ENCODE measurements at places on chromosomes 11 and 22.

GRCh38 chr11:77299528-77299993, 1.9 kb downstream of the GDPD4 start:
- no peak for DNase-seq

- DNase-seq, result peak; percentile 48
These were observed 585 bp upstream of the NADSYN1 start for GRCh38 chr11:71452199-71453036.

DNA sequence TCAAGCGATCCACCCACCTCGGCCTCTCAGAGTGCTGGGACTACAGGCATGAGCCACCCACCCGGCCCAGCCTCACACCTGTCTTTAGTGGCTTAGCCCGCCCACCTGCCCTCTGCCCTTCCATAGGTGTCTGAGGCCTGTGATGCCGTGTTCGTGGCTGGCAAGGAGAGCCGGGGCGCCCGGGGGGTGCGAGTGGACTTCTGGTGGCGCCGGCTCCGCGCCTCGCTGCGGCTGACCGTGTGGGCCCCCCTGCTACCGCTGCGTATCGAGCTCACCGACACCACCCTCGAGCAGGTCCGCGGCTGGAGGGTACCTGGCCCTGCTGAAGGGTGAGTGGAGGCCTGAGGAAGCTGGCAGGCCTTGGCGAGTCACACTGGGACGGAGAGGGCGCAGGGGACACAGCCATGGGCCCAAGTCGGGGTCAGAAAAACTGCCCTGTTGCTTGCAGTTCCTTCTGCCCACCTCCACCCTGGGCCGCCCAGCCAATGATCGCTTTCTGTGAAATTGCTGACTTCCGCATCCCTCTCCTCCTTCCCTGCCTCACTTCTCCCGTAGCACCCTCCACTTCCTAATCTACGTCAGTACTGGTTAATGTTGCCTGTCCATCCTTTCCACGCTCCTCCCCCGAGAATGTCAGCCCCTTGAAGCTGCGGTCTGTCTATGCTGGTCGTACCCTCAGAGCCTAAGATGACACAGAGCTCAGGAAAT, 9.3 kb downstream of the TMEM132A start:
- no peak for DNase-seq

GRCh38 chr22:31802575-31802974, 48.8 kb downstream of the DEPDC5 start:
- DNase-seq, result no peak

- peak; percentile 60 for DNase-seq
These were observed 39.6 kb downstream of the NUMA1 start for GRCh38 chr11:72040491-72041363.

DNA sequence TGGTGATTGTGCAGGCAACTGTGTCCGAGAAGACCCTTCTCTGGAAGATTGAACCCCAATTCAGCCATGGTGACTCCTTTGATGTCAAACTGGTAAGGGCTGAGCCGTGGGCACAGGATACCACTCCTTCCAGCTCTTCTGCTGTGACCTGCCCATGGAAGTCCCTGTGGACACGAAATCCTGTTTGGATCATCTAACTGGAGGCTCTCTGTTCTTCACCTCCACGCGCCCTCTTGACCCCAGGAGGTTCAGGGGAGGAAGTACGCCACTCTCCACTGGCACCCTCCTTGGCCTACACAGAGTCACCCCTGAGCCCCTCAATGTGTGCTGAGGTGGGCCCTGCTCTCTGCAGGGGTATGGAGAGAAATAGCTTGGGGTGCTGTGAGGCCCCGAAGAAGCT, 810 bp downstream of the ISX start:
- no peak for DNase-seq

DNA sequence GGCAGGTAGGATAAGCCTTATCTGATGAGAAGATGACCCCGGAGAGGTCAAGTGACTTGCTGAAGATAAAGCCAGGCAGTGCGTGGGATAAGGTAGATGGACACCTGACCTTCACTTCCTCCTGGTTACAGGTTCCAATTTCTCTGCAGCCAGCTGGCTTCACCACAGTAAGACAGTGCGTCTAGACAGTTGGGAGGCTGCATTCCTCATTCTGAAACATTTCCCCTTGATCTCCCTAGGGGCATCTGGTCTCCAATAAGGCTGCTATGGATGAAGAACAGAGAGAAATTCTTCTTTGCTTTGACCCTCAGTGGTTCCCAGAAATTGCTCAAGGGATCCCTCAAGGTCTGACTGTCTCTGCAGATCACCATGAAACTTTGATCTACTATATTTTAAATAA, 211.3 kb downstream of the MYO18B start:
- no peak for DNase-seq

DNA sequence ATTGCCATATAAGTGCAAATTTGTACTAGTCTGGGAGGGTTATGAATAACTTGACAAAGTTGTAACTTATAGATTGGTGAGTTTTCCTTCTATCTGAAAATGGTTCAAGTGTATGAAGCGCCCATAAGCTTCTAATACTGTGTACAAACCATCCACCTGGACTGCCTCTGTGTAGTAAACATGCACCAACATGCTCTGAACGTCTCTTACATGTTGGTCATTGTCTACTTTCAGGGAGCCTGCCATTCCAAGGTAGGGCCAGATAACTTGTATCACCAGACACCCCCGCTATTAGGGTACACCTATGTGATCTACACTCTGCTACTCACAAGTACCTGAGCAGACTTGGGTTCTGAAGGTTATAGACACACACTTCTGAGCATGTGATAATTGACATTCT, 735.5 kb upstream of the API5 start:
- DNase-seq, result no peak

GRCh38 chr11:114321621-114322257, 25.5 kb downstream of the NNMT start:
- no peak for DNase-seq

DNA sequence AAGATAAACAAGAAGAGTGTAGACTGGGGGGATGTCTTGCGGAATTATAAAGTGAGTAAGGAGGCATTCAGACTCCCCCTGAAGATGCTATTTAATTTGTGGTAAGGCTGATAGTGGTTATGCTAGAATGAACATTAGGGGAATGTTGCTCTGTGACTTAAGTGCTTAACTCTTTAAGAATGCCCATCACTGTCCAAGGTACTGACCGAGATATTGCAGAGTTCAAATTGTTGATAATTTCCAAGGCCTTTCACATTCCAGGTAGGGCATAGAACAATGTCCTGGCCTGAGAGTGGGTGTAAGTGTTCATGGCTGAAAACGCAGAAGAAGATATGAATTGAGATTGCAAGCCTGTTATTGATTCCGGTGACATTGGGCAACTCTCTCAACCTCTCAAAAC, 90.3 kb upstream of the SEZ6L start:
- no peak for DNase-seq

GRCh38 chr22:31495343-31495742, 993 bp upstream of the SFI1 start:
- DNase-seq, result no peak

GRCh38 chr11:117724104-117724503, 72.9 kb downstream of the DSCAML1 start:
- no peak for DNase-seq

DNA sequence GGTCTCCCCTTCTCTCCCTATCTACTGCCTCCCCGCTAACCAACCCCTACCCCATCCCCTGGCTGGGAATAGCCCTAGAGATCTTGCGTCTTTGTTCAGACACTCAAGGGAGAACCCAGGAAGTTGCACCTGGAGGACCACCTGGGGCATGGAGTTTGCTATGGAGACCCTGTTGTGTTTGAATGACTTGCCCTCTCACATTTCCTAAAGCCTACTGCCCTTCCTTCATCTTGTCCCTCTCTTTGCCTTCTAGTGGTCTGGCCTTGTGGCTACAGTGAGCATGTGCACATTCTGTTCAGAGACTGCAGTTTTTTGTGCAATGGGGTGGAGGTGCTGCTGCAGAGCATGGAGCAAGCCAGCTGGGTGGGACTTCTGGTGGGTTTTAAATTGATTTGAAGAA, 42.5 kb downstream of the ZNRF3 start:
- no peak for DNase-seq

GRCh38 chr11:69140635-69141034, 15.1 kb upstream of the SMIM38 start:
- no peak for DNase-seq

- no peak for DNase-seq
These were observed 624.7 kb downstream of the BUD13 start for GRCh38 chr11:116148056-116148455.

DNA sequence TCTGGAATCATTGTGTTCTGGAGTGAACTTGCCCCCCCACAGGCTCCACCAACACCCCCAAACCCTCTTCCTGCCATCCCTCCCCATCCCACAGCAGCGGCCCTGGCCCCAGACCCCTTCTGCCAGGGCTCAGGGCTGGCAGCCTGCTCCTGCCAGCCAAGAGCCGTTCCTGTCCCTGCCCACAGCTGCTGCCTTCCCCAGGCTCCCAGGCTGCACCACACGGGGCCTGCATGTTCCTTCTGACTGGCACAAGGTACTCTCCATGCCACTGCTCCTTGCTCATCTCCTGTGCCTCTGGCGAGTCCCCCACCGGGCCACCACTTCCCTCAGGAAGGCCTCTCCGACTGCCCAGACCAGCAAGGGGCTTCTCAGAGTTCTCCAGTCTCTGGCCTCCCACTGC, 4.9 kb downstream of the GP1BB start:
- no peak for DNase-seq

DNA sequence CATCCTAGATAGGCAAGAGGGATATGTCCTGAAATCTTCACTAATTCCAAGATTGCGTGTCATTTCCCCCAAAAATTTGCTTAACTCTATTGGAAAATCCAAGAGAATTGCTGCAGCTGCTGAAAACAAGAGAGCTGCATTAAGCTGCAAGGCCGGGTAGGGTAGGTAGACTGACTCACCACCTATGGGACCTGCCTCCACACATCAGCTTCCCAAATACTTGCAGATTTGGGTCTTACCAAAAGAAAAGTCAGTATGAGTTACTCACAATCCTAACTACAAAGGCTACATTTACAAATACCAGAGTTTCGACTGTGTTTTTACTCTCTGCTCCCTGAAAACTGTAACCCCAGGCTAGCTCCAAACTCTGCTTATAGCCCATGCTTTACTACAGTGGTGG, 142.5 kb upstream of the TEAD1 start:
- DNase-seq, result no peak

DNA sequence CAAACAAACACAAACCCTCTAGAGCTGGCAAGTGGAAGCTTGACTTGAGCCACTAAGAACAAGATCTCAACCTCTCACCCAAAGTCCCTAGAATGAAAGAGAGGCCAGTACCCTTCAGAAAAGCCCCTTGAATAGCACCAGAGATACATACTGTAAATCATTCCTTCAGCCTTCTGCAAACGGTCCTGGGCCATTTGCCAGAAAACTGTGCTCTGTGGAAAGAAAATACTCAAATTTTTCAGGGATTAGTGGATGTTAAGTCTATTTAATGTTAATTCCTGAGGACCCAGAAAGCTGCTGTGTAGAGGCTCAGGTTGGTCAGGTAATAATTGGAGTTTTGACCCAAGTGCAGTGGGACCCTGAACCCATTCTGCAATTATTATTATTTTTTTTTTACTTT, 16.9 kb downstream of the SERPINH1 start:
- DNase-seq, result no peak

GRCh38 chr11:76524461-76524860, 79.6 kb downstream of the EMSY start:
- no peak for DNase-seq

Measured in MV-4-11 (cell line).